ENCODE measurements at places on chromosomes 5 and 9.
A peak's percentile ranks its signal among the peaks of the same experiment; 100 is the strongest.

GRCh38 chr5:146395193-146395592 is 51.9 kb upstream of the TCERG1 start:
- no peak for DNase-seq

DNA sequence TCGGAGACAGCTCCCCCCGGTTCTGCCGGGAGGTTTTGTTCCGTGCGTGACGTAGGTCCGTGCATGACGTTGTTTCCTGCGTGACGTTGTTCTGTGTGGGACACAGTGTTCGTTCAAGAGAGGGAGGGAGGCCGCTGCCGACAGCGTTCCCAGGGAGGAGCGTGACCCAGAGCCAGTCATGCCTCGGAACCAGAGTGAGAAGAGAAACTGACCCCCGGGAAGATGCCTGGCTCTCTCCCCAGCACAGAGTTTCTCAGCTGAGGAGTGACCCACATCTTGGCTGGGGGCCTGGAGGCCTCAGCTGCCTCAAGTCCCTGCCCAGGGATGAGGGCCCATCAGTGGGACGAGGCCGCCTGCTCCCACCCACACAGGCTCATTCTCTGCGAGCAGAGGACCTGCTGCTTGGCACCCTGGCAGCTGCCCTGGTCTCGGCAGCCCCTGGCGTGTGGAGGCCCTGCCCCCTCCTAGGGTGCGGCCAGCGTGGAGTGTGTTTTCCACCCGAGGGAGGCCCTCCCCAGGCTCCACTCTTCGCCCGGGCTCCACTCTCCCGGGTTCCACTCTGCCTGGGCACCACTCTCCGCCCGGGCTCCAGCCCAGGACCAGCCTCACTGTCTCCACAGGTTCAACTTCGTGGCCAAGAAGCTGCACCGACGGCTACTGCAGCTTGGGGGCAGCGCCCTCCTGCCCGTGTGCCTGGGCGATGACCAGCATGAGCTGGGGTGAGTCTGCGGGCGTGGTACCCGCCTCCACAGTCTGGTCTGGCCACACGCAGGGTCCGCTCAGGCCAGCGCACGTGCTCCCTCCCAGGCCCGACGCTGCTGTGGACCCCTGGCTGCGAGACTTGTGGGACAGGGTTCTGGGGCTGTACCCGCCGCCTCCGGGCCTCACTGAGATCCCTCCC is 7.9 kb downstream of the NDOR1 start:
- no peak for DNase-seq

GRCh38 chr9:79289856-79290255 is 281.9 kb upstream of the TLE4 start:
- DNase-seq = no peak

DNA sequence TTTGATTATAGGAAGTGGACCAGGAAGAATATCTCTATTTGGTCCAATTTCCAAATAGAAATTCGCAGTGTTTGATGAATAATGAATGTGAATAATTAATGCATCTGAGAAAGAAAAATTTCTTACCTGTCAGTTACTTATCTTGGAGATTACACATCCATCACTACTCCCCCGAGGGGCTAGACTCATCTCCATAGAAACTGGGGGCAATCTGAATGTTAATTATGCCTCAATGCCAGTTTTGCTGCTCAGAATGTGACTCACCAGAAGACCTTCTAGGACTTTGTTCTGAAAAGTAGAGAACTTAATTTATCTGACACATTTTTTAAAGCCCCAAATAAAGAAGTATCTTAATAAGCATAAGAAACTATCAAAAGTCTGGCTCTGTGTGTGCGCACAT is 233.4 kb upstream of the NR4A3 start:
- no peak for DNase-seq

GRCh38 chr5:146682899-146683532 is 167.0 kb upstream of the GPR151 start:
- DNase-seq = no peak

DNA sequence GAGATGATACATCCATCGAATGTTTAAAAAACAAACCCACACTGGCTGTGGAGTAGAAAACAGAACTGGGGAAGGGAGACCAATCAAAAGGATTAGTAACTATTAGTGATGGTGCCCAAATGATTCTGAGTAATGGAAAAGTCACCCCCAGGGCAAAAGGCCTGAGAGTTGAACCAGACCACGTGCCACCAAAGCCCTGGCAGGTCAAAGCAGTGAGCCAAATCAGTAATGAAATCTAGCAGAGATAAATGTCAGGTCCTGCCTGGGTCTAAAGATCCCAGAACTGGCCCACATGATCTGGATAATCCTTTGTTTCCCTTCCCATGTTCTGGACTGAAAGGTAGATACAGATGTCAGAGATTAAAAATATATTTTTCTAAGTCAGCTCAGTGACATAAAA is 9.4 kb downstream of the OTULINL start:
- DNase-seq = no peak

DNA sequence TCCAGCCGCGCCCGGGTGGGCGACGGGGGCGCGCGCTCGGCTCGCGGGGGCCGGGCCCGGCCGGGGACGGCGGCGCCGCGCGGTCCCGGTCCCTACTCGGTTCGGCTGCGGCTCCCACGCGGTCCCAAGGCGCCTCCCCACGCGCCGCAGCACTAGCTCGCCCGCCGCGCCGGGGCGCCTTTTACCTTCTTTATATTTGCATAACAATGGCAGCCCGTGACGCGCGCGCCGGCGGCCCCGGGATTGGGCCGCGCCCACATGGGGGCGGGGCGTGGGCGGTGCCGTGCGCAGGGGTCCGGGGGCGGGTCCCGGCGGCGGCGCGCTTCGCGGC is at the start of gene NRARP:
Gene NRARP, minus strand, starts transcription at position 154 of the 331 bp plus-strand sequence. CDS start 343 bp downstream, outside the sequence.
- DNase-seq = peak; percentile 89

GRCh38 chr5:58598440-58598839 is 15.6 kb downstream of the RAB3C start:
- DNase-seq = no peak

GRCh38 chr5:31251032-31251431 is 57.5 kb downstream of the CDH6 start:
- DNase-seq = no peak

- no peak for DNase-seq
Observed at GRCh38 chr5:151737431-151737830, 21.0 kb downstream of the ATOX1 start.

- DNase-seq = no peak
Observed at GRCh38 chr9:112063151-112063550, 111.9 kb downstream of the SUSD1 start.

GRCh38 chr5:174911118-174911517 is 186.7 kb downstream of the MSX2 start:
- no peak for DNase-seq

DNA sequence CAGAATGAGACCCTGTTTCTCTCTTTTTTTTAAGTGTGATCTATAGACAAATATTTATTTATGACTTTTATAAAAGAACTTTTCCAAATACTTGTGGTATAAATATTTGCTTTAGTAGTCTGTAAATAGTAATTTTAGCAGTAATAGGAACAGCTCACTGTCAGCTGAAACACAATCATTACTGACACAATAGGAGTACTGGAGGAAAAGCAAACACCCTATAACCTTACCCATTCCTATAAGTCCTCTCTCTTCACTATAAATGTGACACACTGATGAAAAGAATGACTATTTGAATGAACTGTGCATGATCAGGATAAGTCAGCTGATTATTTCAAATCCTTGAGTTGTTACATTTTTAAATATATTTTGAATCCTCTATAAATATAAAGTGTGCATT is 72.4 kb downstream of the CDH12 start:
- no peak for DNase-seq

- DNase-seq = no peak
Observed at GRCh38 chr5:139641116-139642080, 6.8 kb upstream of the CXXC5 start.

GRCh38 chr5:109529520-109529919 is 119.7 kb upstream of the PJA2 start:
- DNase-seq = no peak

DNA sequence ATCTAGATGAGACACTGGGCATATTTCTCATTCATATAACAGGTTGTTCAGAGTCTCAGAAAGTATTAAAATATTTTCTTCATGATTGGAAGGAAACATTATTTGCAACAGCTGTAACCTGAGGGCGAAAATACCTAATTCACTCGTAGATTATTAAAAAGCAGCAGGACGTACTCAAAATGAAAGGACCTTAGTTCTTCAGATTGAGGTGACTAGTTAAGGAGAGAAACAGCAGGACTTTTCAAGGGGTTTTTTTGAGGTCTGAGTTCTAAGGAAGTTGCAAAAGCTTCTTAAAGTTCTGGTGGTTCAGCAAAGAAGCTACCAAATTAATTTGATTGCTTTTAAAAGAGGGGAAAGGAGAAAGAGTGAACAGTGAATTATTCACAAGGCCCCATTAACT is 174.9 kb downstream of the TMEM161B start:
- no peak for DNase-seq

GRCh38 chr9:1047591-1048230 is 2.4 kb upstream of the DMRT2 start:
- no peak for DNase-seq

- no peak for DNase-seq
Observed at GRCh38 chr5:125750861-125751186, 672.4 kb upstream of the GRAMD2B start.

Data from ureter (tissue), 1 donor.